ENCODE measurements at places on chromosomes 7 and 10.

- no peak for DNase-seq
Measured at GRCh38 chr7:17166824-17167379, 131.6 kb upstream of the AHR start.

- DNase-seq: no peak
Measured at GRCh38 chr7:66255534-66256100, 50.5 kb downstream of the TPST1 start.

- DNase-seq: no peak
Measured at GRCh38 chr7:90669492-90669891, 73.4 kb downstream of the CDK14 start.

GRCh38 chr10:110207011-110207804, at the start of gene MXI1:
Gene MXI1 (plus strand): TSS chr10:110207605. CDS start chr10:110207809, 204 bp downstream.
- DNase-seq: peak; percentile 33

DNA sequence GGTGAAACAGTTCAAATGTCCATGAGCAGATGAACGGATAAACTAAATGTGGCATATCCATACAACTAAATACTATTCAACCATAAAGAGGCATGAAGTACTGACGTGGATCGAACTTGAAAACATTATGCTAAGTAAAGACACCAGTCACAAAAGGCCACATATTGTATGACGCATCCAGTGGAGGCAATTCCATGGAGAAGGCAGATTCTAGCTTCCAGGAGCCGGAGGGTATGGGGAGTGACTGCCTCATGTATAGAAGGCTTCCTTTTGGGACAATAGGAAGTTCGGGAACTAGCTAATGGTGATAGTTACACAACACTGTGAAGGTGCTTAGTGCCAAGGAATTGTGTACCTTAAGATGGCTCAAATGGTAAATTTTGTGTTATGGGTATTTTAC, 98.4 kb downstream of the VIPR2 start:
- no peak for DNase-seq

- DNase-seq: no peak
Measured at GRCh38 chr10:98374217-98374985, 40.6 kb downstream of the PYROXD2 start.

DNA sequence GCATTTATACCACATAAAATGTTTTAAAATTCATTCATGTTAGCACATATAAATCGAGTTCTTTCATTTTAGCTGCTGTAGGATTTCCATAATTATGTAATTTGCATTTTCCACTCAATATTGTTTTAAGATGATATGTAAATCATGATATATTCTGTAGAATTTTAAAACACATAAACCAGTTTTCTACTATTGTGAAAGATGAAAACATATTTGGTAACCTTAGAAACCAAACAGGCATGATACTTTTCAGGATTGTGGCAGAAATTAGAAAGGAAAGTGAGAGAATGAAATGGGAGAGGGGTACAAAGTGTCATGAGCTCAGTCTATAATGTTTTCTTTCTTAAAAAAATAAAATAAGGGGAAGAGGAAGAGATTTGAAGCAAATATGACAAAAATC, 269.3 kb downstream of the PPP1R3A start:
- DNase-seq: no peak

DNA sequence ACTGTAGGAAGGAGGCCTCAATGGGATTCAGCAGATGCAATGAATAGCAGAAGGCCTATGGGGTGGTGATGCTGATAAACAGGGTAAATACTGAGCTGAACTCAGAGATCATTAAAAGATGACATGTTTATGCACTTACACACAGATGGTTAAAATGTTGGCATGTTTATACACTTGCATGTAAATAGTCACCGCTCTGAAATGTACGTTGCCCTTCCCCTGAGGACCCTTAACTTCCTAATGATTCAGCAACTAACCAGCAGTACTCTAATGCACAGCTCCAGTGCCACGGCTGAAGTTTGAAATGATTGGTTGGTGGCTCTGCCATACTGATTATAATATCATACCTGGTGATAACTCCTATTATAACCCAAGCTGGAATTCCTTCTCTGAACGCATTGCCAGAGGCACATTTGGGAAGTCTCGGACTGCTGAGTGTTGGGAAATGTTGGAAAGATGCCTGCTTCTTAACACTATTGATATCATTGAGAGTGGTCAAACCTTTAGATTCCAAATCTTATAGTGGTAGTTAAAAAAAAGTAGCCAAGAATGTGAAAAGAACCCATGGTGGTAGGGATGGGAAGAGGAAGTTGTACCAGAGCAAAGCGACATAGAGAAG, 3.7 kb upstream of the CAV1 start:
- no peak for DNase-seq

DNA sequence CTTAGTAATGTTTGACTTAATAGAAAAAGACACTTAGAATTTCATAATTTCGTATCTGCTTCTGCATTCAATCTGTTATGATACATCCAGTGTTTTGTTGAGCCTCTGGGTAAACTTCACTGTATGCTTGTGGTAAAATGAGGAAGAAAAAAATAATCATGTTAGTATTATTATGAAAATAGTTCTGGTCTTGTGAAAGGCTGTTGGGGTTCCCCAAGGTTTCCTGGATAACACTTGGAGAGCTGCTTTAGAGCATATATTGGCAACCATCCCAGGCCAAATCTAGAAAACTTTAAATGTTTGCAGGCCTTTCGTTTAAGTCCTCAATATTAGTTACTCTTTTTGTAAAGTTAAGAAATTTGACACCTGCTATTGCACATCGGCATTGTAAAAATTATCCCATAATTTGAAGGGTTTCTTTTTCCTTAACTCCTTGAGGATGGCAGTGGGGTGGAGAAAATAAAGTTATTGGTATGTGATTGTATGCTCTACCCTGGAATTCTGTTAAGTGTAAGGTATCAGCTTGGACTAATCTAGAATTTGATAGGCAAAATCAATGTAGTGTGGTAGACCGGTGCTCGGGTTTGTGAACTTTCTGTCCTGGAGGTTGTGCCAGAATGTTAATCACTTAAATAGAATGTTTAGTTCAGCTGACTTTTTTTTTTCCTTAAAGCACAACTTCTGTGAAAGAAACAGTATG, 54.5 kb downstream of the WAC start:
- DNase-seq: no peak

DNA sequence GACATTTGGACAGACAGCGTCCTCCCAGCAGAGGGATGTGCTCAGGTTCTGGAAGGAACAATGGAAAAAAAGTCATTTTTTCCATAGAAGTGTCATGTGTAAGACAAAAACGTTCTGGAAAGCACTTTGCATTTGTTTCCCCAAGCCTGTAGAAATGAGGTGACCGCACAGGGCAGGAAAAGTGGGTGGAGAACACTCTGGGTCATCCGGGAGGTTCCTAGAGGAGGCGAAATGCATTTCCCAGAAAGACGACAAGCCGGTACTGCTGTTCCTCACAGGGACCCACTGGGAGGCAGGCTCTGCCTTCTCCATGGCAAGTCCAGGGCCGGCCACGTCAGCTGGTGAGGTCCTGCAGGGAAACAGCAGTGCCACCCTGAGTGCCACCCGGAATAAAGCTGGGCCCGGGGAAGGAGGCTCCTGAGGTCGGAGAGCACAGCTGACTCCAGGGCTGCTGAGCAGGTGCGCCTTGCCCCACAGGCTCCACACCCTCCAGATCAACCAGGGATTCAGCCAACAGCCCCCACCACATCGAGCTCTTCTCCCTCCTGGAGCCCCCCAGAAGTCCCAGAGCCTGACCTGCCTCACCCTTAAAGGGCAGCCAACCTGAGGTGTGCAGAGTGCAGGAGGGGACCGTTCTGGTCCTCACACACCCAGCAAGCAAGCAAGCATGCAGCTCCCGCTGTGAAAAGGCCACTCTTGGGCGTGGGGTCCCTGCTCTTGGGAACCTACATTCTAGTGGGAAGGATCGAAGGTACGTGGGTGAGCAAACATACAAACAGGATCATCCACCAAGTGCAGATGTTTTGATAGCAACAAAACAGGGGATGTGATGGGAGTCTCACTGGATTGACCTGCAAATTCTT, 28.8 kb upstream of the INPP5A start:
- no peak for DNase-seq

- DNase-seq: no peak
Measured at GRCh38 chr10:66999762-67000545, 74.1 kb downstream of the LRRTM3 start.

GRCh38 chr7:135877805-135878204, 99.4 kb downstream of the MTPN start:
- no peak for DNase-seq

DNA sequence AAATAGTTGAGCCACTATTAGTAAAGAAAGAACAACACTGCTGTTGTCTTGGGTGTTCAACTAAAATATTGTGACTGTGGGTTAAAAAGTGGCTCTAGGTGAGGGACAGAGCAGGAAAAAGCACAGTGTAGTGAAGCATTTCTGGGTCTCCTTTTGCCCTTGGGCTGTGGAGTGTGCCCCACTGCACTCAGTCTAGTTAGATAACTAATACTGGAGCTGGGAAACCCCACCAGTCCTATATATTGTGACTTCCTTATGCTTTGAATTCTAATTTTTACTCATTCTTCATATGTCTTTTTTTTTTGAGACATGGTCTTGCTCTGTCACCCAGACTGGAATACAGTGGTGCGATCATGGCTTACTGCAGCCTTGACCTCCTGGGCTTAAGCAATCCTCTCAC, 195.1 kb downstream of the EXOC4 start:
- no peak for DNase-seq

GRCh38 chr7:70307544-70308106, 709.4 kb downstream of the AUTS2 start:
- DNase-seq: no peak

DNA sequence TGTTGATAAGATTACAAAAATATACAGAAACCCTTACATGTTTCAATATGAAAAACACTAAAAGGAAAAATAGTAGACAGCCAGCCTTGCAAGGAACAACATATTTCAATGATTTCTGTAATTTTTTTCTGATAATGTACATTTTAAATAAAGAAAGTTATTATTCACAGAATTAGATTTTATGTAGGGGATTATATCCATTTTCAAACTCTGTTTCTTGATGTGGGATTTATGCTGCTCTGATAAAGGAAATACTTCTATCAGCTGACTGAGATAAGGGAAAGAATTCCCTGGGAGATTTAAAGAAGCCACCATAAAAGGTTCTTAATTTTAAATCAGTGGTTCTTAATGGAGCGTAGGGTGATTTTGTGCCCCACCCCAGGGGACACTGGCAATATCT, 180.4 kb downstream of the ADAM12 start:
- no peak for DNase-seq

DNA sequence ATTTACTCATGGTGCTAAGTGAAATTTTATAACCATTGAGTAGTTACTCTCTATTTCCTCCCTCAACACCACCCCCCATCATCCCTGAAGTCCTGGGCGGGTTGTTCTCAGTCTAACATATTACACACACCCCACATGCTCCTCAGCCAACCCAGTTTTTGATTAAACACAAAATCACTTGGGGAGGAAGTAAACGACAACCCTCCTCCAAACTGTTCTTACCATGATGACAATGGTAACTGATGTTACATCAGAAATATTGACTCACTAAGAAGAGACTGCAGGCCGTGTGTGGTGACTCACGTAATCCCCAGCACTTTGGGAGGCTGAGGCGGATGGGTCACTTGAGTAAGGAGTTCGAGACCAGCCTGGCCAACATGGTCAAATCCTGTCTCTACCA, 44.2 kb downstream of the RAB11FIP2 start:
- DNase-seq: no peak

GRCh38 chr10:4069491-4069890, 284.5 kb upstream of the KLF6 start:
- no peak for DNase-seq

GRCh38 chr7:70237831-70238575, 639.7 kb downstream of the AUTS2 start:
- DNase-seq: no peak

- peak; percentile 40 for DNase-seq
Measured at GRCh38 chr10:43395571-43396060, 13.4 kb downstream of the HNRNPF start.

DNA sequence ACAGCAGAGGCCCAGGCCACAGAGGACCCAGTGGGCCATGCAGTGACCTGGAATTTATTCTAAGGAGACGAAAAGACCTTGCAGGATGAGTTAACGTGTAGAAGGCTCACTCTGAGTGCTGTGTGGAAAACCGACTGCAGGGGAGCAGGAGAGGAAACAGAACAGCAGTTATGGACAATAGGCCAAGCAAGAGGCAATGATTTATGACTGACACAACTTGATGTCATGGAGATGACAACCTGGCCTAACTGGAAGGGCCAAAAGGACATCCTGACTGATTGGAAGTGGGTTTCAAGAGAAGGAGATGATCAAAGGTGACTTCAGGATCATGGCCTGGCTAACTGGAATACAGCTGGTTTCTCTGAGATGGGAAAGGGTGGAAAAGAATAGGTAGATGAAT, 70.2 kb upstream of the RAPGEF5 start:
- no peak for DNase-seq

- DNase-seq: no peak
Measured at GRCh38 chr7:137091396-137091795, 222.9 kb downstream of the CHRM2 start.
